Caudate nucleus (tissue), 63 donors: ENCODE measurements at places on chromosomes 4 and X.

DNA sequence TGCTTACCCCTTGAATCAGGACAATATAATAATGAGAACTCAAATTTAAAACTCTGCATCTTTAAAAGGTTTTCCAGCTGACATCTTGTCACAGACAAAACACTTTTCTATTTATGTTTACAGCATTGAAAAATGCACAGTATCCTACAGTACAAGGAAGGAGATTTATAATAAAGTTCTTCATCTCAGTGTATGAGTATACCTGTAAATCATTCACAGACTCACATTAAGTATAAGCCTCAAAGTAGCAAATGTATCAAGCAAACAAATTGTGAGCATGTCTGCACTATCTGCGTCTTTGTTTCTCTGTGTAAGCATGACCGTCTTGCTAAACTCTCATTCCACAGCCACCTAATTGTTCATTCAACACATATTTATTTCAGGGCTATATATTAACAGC lies 52.8 kb downstream of the PPP1R2C start:
- DNase-seq, result no peak

GRCh38 chr4:102301167-102301566 lies 44.1 kb downstream of the SLC39A8 start:
- DNase-seq, result no peak

- DNase-seq, result no peak
Measured at GRCh38 chrX:147899379-147900114, 12.2 kb upstream of the FMR1 start.

GRCh38 chr4:40402556-40402955 lies 67.4 kb downstream of the CHRNA9 start:
- no peak for DNase-seq

- DNase-seq, result no peak
Measured at GRCh38 chr4:169398316-169398715, 127.6 kb upstream of the SH3RF1 start.

GRCh38 chr4:153502584-153502983 lies 36.4 kb downstream of the TMEM131L start:
- DNase-seq, result no peak

GRCh38 chr4:22090661-22091351 lies 142.2 kb upstream of the KCNIP4 start:
- no peak for DNase-seq

- no peak for DNase-seq
Measured at GRCh38 chr4:56375458-56375857, 11.8 kb downstream of the AASDH start.

- no peak for DNase-seq
Measured at GRCh38 chr4:130712038-130712437, 1616.1 kb downstream of the C4orf33 start.
